NCI-H1930 (cell line): ENCODE measurements at places on chromosomes 3 and 15.
A peak's percentile ranks its signal among the peaks of the same experiment; 100 is the strongest.

GRCh38 chr3:17028363-17028762 is 143.6 kb downstream of the PLCL2 start:
- DNase-seq, result no peak

DNA sequence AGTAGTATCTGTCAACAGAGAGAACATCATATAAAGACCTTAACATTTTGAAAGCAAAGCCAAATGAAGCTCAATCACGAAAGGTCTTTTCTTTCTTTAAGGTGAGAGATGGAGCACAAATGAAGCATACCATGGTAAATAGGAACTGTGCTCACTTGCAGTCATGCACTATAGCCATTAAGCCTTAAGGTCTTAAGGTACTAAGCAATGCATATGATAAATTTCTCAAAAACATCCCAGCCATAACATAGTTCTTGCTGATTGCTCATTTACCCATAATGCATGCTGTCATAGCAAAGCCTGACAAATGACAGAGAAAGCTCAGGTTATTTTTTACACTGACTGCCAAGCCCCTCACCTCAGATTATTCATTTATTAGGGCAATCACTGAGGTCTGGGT is 214.5 kb downstream of the MECOM start:
- no peak for DNase-seq

DNA sequence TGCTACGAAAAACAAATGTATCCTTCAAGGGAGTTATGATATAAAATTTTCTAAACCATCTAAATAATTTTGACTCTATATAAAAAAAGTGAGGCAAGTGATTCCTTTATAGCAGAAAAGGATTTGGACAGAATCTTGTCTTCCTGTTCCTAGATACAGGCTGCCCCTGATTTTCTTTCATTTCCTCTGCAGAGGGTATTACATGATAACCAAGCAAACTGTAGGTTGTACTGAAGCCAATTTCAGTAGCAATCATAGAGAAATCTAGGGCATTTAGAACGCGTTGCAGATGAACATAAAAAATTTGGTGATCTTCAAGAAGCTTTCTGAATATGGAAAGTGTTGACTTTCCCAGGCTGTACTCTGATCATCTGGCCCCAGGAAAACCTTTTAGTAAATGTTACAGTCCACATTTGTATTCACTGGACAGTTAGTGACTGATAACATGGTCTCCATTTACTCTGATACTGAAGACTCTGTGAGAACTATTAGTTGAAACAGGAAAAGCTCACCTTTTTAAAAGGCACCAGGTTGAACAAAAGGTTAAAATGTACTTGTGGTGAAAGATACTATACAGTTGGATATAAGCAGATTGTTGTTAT is 9.1 kb upstream of the UTS2B start:
- DNase-seq, result no peak

GRCh38 chr3:113643583-113643982 is 52.9 kb downstream of the USF3 start:
- DNase-seq, result no peak

- DNase-seq, result peak; percentile 81
Measured at GRCh38 chr15:36644191-36644896, 64.9 kb downstream of the CDIN1 start.

GRCh38 chr15:88529021-88529630 is 17.4 kb downstream of the DET1 start:
- DNase-seq, result no peak

DNA sequence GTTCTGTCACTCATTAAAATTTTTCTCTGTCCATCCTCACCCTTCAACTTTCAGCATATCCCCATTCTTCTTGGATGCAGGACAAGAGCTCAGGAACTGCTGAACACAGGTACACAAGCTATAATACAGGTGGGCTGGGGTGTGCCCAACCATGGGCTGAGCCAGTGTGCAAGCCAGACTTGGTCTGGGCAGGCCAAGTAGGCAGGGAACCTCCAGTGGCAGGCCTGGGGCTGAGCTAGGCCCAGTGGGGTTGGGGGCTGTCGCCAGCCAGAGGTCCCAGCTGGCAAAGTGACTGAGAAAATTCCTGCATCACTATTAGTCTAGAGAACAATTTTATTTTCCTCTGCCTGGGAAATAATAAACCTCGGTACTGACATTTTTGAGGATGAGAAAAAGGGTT is 202.9 kb downstream of the LRRC3B start:
- no peak for DNase-seq

DNA sequence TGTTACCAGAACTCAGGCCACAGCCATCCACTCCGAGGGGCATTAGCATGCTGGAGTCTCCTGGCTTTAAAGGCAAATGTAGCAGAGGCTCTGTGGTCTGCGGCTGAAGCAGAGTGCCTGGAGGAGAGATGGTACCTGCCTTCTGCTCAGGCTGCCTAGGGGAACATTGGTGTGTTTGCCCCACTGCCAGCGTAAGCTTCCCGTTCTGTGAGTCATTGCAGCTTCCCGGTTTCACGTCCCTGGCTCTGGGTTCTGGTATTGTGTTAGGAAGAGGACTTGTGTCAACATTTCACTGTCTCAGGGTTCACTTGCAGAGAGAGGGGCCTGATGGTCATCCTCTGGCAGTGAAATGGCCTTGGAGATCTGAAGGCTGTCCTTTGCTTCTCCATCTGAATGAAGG is 1.8 kb downstream of the GASK1A start:
- DNase-seq, result no peak

DNA sequence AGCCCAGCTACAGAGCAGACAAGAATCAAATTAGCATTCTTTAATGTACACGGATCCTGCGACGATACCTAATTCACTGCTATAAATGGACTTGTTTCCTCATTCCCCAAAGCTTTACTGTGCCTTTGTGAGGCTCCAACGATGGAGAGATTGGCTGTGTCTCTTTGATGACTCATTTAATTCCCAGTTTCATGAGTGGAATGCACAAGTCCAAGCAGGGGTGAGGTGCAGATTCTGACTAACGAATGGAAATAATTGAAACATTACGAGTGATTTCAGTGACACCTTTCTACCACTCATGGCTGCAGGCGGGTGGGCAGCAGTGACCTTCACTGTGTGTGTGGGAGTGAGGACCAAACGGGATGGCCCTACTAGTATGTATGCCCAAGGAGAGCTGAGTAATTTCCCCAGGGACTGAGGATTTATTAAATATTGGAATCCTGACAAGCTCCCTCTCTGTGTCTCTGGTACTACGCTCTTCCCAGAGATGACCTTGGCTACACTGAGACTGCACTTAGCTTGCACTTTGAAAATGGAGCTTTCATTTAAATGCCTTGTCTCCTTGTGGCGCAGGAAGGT is 156.7 kb downstream of the CACNA2D3 start:
- no peak for DNase-seq

GRCh38 chr3:70557976-70558375 is 245.5 kb upstream of the MDFIC2 start:
- DNase-seq, result no peak

- DNase-seq, result no peak
Measured at GRCh38 chr3:164458986-164459385, 619.3 kb downstream of the SI start.

GRCh38 chr15:93382200-93382820 is 293.3 kb upstream of the RGMA start:
- DNase-seq, result peak; percentile 17

DNA sequence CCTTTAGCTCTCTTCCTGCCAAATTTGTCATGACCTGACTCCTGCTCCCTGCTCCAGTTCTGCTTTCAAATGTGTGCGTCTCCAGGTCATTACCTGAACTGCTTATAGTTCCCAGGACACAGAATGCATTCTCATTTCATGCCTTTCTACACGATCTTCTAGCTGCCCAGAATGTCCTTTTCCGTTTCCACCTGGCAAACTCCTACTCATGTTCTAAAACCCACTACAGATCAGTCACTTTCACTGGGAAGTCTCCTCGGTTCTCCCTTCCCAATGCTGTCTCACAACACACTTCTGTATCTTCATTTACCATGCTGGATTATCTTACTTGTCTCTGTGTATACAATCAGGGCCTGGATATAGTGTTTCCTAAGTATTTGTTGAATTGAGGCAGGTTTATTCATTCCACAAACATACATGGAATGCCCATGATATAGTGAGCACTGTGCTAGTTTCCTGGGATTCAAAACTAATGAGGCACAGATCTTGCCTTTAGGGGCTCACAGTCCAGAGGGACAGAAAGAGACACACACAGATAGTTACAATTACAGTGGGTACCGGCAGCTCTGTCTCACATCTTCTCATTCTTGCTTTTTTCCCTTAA is 1.6 kb upstream of the NOX5 start:
- no peak for DNase-seq

DNA sequence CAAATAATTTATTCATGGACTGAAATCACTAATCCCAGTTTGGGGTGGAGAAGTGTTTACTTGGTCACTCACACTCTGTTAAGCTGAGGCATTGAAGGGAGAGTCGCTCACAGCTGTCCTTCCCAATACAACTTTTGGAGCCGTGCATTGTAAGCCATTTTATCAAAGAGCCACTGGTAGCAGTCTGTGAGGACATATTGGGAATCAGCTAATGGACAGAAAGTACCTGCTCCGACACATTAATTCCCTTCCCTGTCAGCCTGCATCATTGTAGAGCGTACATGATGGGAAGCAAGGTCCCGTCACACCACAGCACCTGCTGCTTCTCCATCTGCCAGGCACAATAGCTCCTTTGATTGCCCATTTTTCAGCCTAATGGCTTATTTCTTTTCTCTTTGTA is 643.2 kb downstream of the SQOR start:
- DNase-seq, result peak; percentile 74

- no peak for DNase-seq
Measured at GRCh38 chr3:63762180-63762579, 56.9 kb upstream of the C3orf49 start.

GRCh38 chr15:92383519-92384324 is 10.0 kb upstream of the ST8SIA2 start:
- DNase-seq, result no peak

GRCh38 chr3:75692061-75692460 is 27.9 kb downstream of the FRG2C start:
- no peak for DNase-seq

DNA sequence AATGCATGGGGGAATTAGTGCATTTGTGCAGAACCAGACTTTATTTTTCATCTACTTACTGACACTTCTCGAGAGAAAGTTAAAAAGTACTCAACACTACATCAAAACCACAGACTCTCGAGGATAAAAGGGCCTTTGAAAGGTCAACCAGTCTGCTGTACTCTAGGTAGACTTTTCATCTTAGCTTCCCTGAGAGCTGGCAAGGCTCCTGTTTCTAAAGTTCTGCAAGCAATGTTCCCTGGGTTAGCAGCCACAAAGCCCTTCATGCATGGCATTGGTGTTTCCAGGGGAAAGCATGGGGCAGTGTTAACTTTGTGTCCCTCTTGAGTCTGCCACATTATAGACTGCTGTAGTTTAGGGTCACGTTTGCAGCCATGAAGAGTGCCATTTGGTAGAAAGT is 106.4 kb upstream of the PFN2 start:
- no peak for DNase-seq

GRCh38 chr3:169583269-169583668 is 80.2 kb downstream of the MECOM start:
- no peak for DNase-seq

- no peak for DNase-seq
Measured at GRCh38 chr15:40115670-40116093, 7.0 kb upstream of the BMF start.

DNA sequence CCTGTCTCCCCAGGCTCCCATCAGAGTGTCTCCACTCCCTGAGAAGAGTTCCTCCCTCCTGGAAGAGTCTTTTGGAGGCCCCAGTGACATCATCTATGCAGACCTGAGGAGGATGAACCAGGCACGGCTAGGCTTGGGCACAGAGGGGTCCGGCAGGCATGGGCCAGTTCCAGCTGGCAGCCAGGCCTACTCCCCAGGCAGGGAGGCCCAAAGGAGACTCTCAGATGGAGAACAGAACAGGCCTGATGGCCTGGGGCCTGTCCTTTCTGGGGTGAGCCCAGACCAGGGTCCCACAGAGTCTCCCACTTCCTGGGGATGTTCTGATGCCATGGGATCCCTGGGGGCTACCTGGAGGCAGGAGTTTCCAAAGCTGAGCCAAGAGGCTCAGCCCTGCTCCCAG is 8.5 kb downstream of the SH2D7 start:
- DNase-seq, result no peak

- no peak for DNase-seq
Measured at GRCh38 chr3:49519916-49520385, 34.3 kb upstream of the BSN start.
